ENCODE measurements at places on chromosomes 2 and 18. TPM values are rescaled to one million over a fixed set of nuclear protein-coding genes. Genes with fewer than 3 reads are reported as not detected.

GRCh38 chr2:71896385-71897136 is 251.1 kb downstream of the CYP26B1 start:
- no peak for DNase-seq

The ERICH2 gene
- total RNA-seq = 5.6 TPM

DNA sequence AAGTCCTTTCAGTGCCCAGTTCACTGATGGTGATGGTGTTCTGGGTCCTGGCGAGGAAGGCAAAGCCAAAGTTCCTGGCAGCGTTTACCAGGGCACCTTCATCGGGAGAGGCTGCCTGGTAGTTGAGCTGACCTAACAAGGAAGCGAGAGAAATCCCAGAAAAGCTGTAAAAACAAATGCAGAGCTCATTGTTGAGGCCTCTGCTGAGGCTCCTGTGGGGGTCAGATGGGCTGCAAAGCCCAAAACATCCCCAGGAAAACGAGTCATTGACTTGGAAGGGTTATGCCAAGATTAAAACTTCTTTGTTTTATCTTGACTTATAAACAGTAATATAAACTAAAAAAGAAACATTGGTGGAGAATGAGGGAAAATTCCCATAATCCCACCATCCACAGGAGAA is 53.3 kb upstream of the NARS1 start:
- no peak for DNase-seq

The CMPK2 gene
- 10.6 TPM for total RNA-seq

The LIMS3 gene
- total RNA-seq = 3.3 TPM

- DNase-seq = no peak
Observed at GRCh38 chr2:149586063-149586462, 1.5 kb downstream of the MMADHC start.

GRCh38 chr2:98554116-98554861 is 54.0 kb downstream of the COA5 start:
- DNase-seq = no peak

The CXCR4 gene
- 123 TPM for total RNA-seq

The GLI2 gene
- total RNA-seq = 9.2 TPM

- DNase-seq = no peak
Observed at GRCh38 chr2:127665267-127665893, 9.9 kb downstream of the LIMS2 start.

The CFAP210 gene
- 3.3 TPM for total RNA-seq

The PMAIP1 gene
- total RNA-seq = 2.4 TPM

DNA sequence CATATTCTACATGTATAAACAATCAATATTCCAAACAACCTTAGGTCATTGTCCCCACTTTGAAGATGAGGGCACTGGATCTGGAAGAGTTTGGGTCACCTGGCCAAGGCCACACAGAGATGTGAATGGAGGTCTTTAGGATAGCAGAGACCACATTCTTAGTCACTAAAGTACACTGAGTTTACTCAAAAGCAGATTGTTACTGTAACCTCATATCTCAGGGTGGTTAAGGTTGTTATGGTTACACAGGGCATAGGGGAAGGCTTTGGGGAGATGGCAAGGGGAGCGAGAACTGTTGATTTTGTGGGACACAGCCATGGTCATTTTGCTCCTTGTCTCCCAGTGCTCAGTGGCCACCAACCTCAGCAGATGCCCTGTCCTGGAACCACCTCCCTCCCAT is 109.4 kb downstream of the GATA6 start:
- DNase-seq = no peak

The CD226 gene
- 6.3 TPM for total RNA-seq

- DNase-seq = no peak
Observed at GRCh38 chr2:209102319-209102718, 321.5 kb upstream of the MAP2 start.

The HOXD13 gene
- not detected for total RNA-seq

GRCh38 chr18:22470248-22471235 is 52.8 kb upstream of the CTAGE1 start:
- peak; percentile 95 for DNase-seq

- DNase-seq = no peak
Observed at GRCh38 chr2:173221937-173222594, 132.6 kb upstream of the CDCA7 start.

The REG1A gene
- 9.2 TPM for total RNA-seq

The KLHL30 gene
- 2.1 TPM for total RNA-seq

The LAMA3 gene
- total RNA-seq = 81.0 TPM

DNA sequence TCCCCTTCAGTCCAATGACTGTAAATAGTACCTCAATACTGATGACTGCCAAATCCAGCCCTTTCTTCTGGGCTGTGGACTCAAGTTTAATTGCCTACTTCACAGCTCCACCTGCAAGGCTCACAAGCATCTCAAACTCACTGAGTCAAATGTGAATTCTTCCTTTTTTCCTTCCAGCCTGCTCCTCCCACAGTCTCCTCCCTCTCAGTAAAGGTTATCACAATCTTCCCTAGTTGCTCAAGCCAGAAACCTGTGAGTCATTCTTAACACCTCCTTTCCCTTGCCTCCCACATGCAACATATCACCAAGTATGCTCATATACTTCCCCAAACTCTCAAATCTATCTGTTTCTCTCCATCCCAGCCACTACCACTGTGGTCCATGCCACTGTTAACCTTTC is 3.7 kb upstream of the MFSD6 start:
- no peak for DNase-seq

DNA sequence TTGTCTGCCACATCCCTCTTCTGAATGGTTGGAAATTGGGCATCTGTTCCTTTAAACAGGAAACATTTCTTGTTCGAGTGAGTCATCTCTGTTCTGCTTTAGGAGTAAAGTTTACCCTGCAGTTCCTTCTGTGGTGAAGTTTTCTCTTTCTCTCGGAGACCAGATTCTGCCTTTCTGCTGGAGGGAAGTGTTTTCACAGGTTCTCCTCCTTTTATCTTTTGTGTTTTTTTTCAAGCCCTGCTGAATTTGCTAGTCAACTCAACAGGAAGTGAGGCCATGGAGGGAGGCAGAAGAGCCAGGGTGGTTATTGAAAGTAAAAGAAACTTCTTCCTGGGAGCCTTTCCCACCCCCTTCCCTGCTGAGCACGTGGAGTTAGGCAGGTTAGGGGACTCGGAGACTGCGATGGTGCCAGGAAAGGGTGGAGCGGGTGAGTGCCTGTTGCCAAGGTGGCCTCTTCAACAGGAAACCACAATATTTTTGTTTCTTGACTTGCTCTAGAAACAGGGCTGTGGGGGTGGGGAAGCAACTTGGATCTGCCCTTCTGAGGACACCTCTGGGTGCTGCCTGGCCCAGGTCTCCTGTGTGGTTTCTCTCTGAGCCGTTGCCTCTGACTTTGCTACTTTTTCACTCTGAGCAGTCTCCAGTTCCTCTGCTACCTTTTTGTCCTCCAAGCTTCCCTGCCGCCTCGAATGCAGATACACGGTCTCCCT is 2.2 kb upstream of the CASP8 start:
- peak; percentile 78 for DNase-seq

The DYNC1I2 gene
- 72.7 TPM for total RNA-seq

- peak; percentile 37 for DNase-seq
Observed at GRCh38 chr2:50955081-50955480, 76.9 kb downstream of the NRXN1 start.

- DNase-seq = no peak
Observed at GRCh38 chr18:66995270-66995669, 391.4 kb upstream of the CDH19 start.

The ZNF638 gene
- total RNA-seq = 82.0 TPM

- DNase-seq = no peak
Observed at GRCh38 chr2:151782378-151783132, 45.7 kb downstream of the ARL5A start.

Measured in lung (tissue), 17 donors.